EL (cell line): ENCODE measurements at places on chromosomes 12 and 14.
A peak's percentile ranks its signal among the peaks of the same experiment; 100 is the strongest.

DNA sequence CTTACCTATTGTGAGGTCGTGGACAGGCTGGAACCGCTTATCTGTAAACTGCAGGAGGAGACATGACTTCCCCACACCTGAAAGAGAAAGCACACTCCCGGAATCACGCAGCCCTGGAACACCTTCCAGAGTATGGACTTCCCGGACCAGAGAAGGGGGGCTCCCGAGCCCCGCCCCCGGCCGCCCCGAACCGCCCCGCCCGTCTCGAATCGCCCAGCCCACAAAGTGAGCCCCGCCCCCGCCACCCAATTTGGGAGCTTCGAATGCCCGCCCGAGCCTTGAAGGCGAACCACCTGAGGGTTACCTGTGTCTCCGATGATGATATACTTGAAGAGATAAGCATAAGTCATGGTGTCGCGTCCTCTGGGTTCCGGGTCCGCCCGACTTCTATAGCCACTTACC, 235 bp downstream of the RAB2B start:
- no peak for DNase-seq

DNA sequence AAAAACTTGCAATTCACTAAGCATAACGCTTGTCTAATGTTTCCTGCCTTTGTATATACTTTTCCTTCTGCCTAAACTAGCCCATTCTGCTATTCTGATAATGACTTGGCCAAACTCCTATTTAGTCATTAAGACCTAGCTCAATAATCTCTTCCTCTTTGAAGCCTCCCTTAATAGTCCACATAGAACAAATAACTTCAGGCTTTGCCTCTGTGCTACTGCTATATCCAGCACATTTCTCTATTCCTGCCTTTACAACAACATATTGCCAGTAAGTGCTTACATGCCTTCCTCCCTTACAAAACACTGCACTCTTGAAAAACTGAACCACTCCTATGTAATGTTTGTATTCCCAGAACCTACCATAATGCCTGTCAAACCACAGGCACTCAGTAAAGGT, 13.8 kb downstream of the PRICKLE1 start:
- DNase-seq, result no peak

DNA sequence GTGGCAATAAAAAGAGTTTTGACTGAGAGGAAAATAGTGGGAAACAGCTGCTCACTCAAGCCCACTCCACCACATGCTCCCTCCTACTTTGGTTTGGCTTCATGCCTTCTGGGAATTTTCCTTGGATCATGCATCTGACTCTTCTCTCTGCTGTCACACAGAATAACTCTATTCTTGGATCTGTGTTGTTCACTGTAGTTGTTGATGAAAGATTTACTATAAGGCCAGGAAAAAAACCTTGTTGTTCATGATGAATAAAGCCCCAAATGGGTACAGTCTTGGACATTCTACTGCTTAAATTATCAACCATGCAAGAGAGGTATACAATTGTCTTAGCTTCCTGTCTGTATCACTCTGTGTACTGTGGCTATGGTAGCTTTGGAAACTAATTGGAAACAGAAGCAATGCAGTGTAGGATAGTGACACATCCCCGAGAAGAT, 70.5 kb downstream of the TMX1 start:
- DNase-seq, result no peak

DNA sequence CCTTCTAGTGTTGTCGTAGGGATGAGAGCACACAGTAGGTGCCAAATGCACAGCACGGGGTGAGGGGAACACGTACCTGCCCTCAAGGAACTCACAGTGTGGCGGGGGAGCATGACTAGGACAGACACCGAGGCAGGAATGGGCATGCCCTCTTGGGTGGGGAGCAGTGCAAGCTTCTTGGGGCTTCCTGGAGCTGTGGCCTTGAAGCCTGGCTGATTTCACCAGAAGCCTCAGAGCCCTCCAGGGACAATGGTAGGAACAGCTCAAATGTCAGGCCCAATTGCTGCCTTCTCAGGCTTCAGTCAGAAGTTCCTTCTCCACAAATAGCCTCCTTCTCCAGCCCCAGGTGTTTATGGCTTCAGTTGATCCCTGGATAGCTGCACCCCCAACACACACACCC, 43.4 kb downstream of the TEAD4 start:
- DNase-seq, result no peak

GRCh38 chr12:56271031-56271430, 4.3 kb downstream of the COQ10A start:
- peak; percentile 34 for DNase-seq
